ENCODE measurements at places on chromosomes 1 and 21.

DNA sequence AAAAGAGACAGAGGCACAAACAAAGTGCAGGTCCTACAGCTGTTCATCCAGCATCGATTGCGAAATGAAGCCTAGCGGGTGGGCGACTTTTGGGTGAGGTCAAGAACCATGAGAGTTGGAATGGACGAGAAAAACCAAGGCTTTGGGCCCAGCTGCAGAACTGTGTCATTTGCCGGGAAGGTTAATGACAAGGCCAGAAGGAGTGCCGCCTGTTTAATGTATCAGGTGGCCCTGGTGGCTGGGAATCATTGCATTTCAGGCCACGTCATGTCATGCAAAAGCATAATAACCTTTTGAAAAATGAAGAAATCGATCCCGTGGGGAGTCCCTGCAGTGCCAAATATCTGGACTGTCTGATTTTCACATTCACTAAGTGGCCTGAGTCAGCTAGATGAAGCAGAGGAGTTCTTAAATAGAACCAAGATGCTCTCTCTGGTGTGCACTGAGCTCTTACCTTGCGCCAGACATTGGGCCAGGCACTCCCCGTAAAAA is 8.1 kb upstream of the RCC2 start:
- no peak for DNase-seq

- no peak for DNase-seq
Observed at GRCh38 chr1:49200738-49201137, 424.0 kb upstream of the BEND5 start.

GRCh38 chr1:230242326-230242725 is 175.3 kb downstream of the GALNT2 start:
- no peak for DNase-seq

GRCh38 chr1:213332491-213332890 is 281.4 kb downstream of the RPS6KC1 start:
- no peak for DNase-seq

- DNase-seq = no peak
Observed at GRCh38 chr1:209780268-209780667, 4.1 kb downstream of the C1orf74 start.

- DNase-seq = no peak
Observed at GRCh38 chr21:40950970-40951369, 104.0 kb upstream of the DSCAM start.

DNA sequence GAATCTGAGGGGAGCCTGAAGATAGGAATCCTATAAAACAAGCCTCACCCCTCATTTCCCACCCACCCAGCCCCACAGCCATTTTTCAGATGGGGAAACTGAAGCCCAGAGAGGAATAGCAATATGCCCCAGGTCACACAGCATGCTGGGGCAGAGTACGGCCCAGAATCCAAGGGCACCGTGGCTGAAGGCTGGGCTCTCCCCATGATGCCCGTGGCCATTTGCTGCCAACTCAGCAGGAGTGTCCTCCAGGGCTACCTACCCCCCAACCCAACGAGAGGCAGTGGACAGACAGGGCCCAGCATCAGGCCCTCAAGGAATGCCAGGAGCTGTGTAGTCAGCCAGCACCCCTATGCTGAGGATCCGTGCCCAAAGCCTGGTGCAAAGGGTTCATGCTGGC is 8.5 kb downstream of the COL16A1 start:
- DNase-seq = no peak

DNA sequence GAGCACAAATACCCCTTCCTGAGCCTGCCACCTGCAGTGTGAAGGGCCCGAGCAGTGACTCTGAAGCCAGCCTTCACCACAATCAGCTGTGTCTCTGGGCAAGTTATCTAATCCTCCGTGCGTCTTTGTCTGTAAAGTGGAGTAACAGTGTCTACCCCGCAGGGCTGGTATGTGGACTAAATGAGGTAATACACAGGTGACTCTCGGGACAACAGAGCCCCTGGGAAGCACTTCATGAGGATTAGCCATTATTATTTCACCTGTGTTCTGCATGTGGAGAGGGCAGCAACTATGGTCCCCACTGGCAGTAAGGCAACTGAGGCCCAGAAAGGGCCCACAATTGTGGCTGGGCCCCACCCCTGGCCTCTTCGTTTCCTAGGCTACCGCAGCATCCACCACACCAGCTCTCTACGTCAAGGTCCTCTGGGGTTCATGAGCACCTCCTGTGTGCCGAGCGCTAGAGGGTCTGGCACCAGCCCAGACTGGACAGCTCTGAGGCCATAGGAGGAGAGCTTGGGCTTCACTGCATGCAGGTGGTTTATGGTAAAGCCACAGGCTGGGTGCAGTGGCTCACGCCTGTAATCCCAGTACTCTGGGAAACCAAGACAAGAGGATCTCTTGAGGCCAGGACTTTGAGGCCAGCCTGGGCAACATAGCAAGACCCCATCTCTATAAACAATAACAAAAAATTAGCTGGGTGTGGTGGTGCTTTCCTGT is 41.3 kb upstream of the LRP8 start:
- DNase-seq = no peak

- DNase-seq = no peak
Observed at GRCh38 chr1:168320800-168321450, 40.2 kb downstream of the TBX19 start.

GRCh38 chr1:44609412-44609767 is 64.9 kb downstream of the TMEM53 start:
- DNase-seq = no peak

GRCh38 chr1:165815725-165816124 is 11.7 kb upstream of the UCK2 start:
- no peak for DNase-seq

GRCh38 chr1:3787349-3787715 is 9.0 kb downstream of the LRRC47 start:
- DNase-seq = no peak

DNA sequence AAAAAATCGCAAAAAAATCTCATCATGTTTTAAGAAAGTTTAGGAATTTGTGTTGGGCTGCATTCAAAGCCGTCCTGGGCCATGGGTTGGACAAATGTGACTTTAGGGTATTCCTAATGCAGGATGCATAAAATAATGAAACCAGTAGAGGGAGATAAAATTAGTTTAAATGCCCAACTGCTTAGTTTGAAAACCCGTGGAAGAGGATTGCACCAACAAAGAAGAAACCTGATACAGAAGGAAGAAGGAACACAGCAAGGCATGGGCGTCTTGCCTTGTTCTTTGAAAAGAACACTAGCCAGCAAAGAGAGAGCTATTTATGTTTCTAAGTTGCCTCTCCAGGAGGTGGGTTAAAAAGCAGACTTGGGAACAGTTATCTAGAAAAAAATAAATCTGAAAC is 37.9 kb downstream of the WDR3 start:
- DNase-seq = no peak

GRCh38 chr1:235650341-235651169 is 971 bp upstream of the GNG4 start:
- DNase-seq = no peak

GRCh38 chr21:33754481-33754880 is 112.2 kb downstream of the ITSN1 start:
- DNase-seq = no peak

DNA sequence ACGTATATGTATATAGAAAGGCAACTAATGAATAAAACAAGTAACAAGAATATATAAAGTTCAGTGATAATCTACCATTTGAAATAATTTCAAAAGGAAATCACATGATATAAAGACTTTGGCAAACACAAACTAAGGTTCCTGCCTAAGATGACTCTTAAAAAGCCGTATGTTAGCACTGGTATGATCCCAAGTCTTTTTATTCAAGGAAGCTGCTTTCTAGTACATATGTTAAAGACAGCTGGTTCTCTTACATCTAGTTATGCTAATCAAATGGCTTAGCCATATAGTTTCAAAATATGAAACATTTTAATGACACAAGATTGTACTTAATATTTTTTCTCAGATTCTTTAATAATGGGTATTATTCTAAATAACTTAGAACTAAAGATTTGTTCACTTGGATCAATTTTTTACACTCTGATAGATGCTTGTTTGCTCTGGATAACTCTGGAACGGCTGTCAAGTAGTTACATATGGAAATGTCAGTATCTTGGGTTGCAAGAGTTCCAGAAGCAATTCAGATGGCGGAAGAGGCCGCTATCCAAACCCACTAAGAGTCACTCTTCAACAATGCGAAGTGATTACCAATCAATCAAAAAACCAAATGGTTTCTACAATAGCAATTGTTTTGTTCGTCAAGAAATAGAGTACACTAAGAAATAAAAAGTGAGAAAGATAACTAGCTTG is 21.4 kb downstream of the STX6 start:
- DNase-seq = no peak
